ENCODE measurements at places on chromosomes 7 and 10.

DNA sequence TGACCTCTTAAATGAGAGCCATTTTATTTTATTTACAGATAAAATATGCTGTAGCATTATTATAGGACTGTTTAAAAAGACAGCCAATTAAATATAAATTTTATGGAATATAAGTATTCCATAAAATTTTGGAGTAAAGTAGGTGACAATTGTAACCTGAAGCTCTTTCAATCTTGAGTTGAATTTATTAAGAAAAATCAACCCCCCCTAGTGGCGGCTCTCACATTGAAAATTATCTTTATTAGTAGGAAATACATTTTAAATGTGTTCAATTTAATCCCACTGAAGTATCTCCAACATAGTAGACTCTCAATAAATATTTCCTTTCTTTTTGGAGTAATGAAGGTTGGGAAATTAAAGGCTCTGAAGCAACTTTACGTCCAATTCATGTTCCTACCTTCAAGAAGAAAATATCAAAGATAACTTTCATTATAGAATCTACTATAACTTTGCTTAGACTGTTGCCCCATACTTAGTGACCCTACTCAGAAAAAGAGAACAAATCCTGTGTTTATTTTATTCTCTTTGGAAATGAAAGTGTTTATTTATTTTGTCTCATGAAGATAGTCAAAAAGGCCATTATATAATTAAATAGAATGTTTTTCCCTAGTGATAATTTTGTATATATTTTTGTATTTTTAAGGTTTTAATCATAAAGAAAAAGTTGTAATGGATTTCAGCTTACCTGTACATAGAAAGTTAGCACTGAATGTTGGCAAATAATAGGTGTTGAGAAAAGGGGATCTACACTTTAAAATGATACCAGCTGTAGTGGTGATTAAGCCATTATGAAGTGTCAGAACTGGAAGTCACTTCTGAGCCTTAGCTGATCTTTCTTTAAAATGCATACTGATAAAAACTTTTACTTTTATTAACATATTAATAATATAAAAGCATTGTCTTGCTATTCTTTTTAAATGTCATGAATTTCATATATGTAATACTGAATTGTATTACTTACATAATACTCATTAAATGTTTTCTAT, 3.3 kb downstream of the AHR start:
- no peak for DNase-seq

DNA sequence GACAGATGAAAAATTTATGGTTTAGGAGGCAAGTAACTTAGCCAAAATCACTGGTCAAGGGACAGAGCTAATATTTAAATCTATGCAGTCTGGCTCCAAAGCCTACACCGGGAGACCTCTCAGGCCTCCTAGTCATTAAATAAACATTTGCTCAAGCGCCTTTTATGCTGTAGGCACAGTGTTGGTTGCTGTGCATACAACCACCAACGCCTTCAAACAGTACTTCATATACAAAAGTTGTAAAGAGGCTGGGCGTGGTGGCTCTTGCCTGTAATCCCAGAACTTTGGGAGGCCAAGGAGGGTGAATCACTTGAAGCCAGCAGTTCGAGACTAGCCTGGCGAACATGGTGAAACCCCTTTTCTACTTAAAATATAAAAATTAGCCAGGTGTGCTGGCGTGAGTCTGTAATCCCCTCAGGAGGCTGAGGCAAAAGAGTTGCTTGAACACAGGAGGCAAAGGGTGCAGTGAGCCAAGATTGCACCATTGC, 159.8 kb downstream of the MAGI2 start:
- DNase-seq, result no peak

GRCh38 chr10:62810156-62810902, 5.8 kb downstream of the ADO start:
- DNase-seq, result no peak

- DNase-seq, result no peak
Measured at GRCh38 chr10:18659819-18660535, 746 bp downstream of the ARL5B start.

GRCh38 chr7:49630513-49630912, 142.9 kb upstream of the VWC2 start:
- DNase-seq, result no peak

- DNase-seq, result no peak
Measured at GRCh38 chr7:151923097-151923876, 33.0 kb upstream of the GALNTL5 start.

GRCh38 chr10:128095027-128095752, 31.0 kb downstream of the MKI67 start:
- no peak for DNase-seq

DNA sequence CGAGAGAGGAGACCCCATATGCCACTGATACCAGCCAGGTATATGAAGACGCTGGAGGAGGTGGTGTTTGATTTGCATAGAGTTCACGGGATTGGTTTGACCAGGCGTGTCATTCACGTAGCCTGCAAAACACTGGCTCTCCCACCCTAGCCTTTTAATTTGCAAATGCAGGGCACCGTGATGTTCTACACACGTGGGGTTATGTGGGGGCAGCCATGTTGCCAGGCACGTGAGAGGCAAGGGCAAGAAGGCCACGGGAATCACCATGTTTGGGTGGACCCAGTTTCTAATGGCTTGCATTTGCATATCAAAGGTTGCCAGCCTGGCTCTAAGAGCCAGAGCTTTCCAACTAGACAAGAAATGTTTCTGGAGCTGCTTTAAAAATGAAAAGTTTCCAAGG, 117.2 kb upstream of the LYZL1 start:
- DNase-seq, result no peak

DNA sequence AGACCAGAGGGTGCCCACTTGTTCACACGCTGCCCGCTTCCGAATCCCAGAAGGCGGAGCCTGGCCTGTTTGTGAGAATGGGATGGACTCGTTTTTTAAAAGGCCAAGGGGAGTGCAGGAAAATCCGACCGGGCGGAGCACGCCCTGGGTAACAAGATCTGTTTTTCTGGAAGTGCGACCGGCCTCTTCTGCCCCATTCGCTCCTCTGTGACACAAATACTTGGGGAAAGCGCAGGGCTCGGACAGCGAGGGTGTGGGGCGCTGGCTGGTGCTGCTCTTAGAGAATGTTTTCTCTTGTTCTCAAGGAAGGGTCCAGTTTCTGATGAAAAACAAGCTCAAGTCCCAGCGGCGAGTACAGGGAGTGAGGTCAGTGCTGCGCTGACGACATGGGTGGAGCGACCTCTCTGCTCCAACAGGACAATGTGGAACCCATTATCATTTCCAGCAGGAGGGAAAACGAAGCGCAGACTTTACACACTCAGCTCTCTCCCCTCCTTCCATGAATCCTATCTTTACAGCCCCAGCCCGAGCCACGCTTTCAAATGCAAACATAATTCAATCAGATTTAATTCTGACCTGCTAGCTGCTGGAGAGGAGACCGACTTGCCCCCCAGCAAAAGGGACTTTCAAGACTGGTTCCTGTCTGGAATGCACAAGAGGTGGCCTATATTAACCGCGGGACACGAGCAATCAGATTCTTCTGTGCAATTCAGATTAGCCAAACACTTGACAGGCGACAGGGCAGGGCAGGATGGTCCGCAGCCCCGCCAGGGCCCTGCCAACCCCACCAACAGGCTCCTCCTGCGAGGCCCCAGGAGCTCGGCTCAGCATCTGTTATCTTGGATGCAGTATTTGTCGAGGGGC, 1.1 kb downstream of the RADIL start:
- DNase-seq, result no peak

GRCh38 chr7:36283711-36284130, 105.9 kb upstream of the ANLN start:
- no peak for DNase-seq

GRCh38 chr7:139232377-139232717, 1.3 kb downstream of the UBN2 start:
- DNase-seq, result no peak

- DNase-seq, result no peak
Measured at GRCh38 chr10:60565492-60565891, 175.8 kb upstream of the ANK3 start.

DNA sequence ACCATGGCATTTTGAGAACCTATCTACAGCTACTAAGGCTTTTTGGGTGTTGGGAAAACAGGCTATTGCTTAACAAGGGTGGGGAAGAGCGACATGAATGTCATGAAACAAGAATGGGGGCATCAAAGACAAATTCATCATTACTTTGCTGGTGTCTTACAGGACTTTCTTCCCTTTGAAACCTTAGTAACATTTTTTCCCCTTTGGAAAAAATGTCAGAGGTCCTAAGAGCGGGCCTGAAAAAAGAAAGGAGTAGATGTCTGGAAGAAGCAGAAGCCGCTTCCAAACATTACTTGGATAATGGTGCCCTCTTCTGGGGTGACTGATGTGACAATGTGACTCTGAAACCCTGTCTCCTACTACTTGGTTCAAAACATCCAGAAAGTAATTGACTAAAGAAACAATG, 3.8 kb upstream of the DDX50 start:
- DNase-seq, result no peak

DNA sequence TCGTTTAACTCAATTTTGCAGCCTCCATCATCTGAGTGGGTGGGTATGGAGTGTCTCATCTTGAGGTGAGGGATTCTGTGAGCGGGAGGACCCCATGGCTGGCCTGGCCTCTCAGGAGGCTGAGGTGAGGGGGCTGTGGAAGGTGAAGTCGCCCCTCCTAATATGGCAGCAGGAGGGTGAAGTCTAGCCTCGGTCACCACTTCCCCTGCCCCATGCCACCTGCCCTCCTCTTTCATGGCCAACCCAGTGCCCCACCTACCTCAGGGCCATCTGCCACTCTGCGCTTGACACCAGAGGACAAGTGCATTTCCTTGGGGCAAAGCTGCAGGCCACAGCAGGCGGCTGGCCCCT, 8.7 kb downstream of the RASGEF1A start:
- no peak for DNase-seq

GRCh38 chr7:113483657-113484056, 365.3 kb upstream of the SMIM30 start:
- no peak for DNase-seq

GRCh38 chr10:18293536-18294510, 153.6 kb downstream of the CACNB2 start:
- DNase-seq, result no peak

DNA sequence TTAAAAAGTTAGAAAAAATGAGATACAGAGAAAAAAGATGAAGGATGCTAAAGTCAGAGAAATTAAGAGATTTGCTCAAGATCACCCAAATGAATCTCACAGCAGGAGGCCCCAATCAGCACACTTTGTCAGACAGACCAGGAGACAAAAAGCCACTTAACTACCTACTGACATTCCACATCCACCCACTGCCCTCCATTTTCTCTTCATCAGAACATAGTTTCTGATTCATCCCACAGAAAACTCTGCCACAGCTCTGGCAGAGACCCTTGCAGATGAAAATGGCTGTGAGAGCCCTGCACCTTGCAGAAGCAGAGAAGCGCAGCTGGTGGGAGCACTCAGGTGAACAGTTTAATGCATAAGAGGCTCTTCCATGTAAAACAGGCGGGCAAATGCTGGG, 26.6 kb downstream of the DGKI start:
- DNase-seq, result no peak

DNA sequence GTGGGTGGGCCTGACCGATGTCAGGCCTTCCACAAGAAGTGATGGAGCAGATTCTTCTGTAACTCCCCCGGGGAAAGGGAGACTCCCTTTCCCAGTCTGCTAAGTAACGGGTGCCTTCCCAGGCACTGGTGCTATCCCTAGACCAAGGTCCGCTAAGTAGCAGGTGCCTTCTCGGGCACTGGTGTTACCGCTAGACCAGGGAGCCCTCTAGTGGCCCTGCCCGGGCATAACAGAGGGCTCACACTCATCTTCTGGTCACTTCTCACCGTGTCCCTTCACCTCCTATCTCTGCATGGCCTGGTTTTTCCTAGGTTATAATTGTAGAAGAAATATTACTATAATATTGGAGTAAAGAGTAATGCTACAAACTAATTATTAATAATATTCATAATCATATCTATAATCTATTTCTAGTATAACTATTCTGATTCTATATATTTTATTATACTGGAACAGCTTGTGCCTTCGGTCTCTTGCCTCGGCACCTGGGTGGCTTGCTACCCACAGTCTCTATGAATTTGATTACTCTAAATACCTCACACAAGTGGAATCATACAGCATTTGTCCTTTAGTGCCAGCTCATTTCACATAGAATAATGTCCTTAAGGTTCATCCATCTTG, 1378.7 kb downstream of the XPNPEP1 start:
- no peak for DNase-seq

- no peak for DNase-seq
Measured at GRCh38 chr10:98098247-98098646, 36.2 kb upstream of the R3HCC1L start.

DNA sequence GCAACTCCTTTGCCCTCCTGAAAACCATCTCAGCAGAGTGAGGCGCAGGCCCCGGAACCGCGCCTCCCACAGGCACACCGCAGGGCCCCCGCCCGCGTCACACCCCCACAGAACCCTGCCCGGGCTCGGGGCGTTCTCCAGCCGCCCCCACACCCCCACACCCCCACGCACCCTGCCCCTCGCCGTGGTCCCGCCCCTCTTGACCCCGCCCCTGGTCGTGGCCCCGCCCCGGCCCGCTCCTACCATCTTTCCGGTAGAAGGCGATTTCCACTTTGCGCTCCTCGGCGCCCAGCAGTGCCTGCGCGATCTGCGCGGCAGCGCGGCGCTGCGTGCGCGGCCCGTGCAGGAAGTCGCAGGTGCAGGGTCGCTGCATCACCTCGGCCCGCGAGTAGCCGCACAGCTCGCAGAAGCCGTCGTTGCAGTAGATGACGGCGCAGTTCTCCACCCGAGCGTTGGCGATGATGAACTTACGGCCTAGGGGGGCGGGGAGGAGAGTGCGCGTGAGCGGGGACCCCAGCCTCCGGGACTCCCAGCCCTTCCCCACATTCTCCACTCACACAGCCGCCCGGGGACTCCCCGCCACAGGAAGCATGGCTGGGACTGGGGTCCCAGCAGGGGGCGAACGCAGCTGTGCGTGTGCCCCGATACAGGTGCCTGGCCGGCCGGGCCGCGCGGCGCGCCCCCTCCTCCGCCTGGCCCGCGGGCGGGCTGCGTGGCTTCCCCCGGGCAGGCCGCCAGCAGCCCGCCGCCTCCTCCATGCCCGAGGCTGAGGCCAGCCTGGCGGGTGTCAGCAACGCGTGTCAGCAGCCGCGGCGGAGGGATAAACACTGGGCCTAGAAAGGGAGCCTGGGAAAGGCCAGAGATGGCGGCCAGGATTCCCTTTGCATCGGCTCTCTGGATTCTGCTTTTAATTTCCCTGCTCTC, 3.4 kb downstream of the KCNH2 start:
- DNase-seq, result no peak

GRCh38 chr10:71480662-71481061, 83.9 kb downstream of the CDH23 start:
- no peak for DNase-seq

DNA sequence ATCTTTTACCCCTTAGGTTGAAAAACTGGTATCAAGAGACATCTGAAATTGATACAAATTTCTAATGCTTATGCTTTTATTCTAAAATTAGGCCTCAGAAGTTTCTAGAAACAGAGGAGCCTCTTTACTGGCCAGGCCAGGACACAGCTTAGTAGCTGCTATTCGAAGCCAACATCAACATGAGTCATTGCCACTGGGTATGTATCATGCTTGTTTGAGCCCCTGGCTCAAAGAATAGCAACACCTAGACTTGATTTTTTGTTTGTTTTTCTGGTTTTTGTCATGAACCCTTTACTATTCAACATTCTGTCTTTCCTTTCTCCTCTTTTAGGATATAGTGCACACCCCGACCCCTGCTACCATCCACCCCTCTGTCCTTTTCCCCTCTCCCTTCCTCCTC, 90.9 kb upstream of the STK17A start:
- DNase-seq, result no peak

GRCh38 chr7:158569858-158570323, 17.7 kb downstream of the PTPRN2 start:
- DNase-seq, result no peak

All from NCI-H187 treated with DMSO at 0.1 percent for 48 hours (cell line).